Pulmonary artery endothelial cell (primary cell): ENCODE measurements at places on chromosomes 16 and 17.

DNA sequence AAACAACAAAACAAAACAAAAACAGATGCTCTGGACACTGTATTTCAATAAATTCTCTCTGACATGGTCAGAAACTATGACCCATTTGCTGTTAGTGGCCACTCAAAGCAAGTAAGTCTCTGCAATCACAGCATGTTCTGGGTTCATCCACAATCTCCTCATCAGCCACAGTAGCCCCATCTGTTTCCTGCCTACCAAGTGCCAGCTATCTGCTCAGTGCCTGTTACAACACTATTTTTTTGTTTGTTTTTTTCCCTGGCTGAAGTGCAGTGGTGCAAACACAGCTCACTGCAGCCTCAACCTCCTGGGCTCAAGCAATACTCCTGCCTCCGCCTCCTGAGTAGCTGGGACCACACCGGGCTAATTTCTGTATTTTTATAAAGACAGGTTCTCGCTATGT is 137.9 kb downstream of the SOX9 start:
- no peak for DNase-seq

- no peak for DNase-seq
These were observed 1.2 kb upstream of the COX6A2 start for GRCh38 chr16:31429314-31429713.

DNA sequence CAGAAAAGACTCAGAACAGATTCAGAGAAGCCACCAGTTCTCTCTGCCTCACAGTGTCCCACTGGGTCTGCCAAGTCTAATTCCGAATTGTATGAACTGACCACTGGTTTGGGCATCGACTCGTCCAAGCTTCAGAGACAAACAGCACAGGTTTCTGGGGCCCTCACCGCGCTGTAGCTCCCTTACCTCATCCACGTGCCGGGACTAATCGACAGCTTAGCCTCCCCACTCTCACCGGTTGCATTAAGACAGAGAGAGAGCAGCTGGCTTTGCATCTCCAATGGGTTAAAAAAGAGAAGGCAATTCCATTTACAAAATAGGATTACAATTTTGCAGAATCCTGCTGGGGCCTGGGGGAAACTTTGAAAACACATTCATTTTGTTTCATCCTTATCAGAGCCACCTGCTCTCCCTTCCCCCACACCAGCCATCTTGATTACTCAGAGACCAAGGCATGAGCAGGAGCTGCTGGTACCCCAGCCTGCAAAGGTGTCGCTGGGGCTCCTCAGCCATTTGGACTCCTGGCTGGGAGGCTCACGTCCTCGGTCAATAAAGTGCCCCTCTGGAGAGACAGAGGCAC is 95.3 kb upstream of the RPL38 start:
- no peak for DNase-seq

DNA sequence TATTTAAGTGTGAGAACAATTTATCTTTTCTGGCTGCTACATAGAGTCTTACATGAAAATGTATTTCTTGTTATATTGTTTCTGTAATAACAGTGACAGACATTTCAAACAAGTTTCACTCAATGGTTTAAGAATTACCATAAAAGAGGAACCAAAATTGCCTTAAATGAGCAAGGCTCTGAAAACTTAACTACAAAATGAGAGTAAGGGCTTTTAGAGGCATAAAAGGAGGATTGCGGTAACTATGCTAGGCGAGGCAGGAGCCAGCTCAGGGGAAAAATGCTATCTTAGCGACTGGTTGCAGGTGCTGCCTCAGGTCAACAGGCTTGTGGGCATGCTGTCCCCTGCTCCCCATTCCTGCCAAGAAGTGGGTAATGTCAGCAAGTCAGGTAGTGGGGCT is 81.7 kb upstream of the MSI2 start:
- DNase-seq, result no peak

DNA sequence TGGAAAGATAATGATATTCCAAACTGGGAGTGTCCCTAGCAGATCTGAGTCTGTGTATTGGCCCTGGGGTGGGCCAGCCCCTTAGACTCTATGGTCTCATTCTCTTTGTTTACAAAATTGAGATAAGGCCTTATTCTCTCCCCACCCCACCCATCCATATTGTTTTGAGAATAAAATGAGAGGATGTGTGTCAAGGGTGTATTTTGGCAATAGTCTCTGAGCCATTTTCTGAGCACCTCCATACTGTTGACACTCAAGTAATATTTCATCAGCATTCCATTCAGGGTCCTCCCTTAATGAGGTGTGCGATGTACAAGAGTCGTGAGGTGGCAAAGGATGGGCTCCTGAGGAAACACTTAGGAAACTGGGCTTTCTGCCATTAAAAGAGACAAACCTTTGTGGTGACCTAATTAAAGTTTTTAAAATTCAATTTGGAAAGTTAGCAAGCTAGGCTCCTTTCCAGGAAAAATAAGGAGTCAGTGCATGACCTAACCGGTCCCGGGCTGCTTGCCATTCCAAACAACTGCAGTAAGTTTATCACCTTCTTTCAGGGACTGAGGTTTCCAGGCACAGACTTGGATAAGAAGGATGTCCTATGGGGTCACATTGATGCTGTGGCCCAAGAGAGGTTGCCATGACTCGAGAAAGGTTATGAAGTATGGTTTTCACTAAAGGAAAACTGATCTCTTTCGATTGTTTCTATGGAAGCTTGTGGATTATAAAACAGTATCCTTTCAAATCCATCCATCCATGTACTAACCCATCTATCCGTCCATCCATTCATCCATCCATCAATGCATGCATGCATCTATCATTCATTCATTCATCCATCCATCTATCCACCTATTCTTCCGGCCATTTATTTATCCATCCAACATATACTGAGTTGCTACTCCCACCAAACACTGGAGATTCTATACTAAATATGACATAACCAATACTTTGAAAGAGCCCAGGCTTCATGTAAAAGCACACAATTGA is 443.3 kb downstream of the UTP18 start:
- no peak for DNase-seq
